Stimulated activated CD8-positive, alpha-beta memory T cell treated with anti-CD3 and anti-CD28 coated beads, Interleukin-4, amount 100 ng/mL, for 24 hours (primary cell): ENCODE measurements at places on chromosomes 6 and 20.

DNA sequence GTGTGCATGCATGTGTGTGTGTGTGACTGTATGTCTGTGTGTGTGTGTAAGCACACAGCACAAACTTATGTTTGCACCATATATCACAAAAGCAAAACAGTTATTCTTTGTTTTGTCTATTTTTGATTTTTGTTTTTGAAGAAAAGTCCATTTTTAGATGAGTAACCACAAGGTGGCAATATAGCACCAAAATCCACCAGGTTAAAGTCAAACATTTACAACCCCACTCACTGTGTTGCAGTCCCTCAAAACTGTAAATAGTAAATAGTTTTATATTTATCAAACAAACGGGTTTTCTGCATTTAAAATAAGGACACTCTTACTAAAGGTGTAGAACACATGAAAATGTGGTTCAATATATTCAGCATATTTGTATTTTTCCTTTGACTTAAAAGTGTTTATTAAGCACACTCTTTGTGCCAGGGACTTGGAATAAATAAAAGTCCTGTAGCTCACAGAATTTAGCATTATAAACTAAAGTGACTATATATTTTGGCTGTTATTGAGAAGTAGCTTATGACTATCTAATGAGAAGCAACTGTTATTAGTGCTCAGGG is 118.5 kb downstream of the GFRAL start:
- DNase-seq: no peak

- DNase-seq: no peak
Observed at GRCh38 chr6:63348836-63349235, 29.1 kb upstream of the LGSN start.

- no peak for DNase-seq
Observed at GRCh38 chr20:61849822-61850221, 215.9 kb downstream of the TAF4 start.

- DNase-seq: no peak
Observed at GRCh38 chr20:23161968-23162696, 76.0 kb upstream of the CD93 start.
